ENCODE measurements at places on chromosomes 11 and 22.

GRCh38 chr22:38450234-38450797 lies 4.7 kb downstream of the KCNJ4 start:
- no peak for DNase-seq

DNA sequence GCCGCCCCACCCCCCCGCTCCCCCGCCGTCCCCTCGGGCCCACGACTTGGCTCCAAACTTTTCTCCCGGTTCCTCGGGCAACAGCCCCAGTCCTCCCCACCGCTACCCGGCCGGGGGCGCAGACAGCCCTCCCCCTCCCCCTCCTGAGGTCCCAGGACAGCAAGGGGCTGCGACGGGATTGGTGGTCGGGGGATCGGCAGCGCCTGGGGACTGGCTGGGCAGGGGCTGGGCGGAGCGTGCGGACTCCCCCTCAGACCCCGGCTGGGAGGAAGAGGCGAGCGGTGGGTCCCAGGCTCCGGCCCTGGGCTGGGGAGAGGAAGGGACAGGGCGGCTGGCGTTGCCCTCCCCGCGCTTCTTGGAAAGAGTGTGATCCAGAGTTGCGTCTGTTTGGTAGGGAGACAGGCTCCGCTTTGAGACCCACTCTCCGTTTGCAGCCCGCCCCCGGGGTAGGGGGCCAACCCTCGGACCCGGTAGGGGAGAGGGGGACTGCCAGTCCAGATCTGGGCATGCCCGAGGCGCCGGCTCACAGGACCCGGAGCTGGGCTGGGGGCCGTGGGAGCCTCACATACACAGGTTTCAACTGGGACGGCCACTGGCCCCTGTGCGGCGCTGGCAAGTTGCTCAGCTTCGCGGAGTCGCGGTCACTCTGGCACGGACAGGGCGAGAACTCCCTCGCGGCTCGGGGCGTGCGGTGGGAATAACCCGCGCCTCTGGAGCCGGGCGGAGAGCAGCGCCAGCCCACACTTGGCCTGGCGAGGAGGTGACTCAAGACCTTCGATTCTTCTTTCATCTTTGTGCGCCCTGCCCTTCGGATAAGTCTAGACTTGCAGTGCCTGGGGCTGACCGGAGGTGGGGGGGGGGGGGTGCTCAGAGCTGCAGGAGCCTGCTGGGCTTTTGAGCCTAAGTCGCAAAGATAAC lies 999 bp downstream of the TSKU start:
- DNase-seq, result peak; percentile 81

GRCh38 chr22:19455033-19455432 lies 7.5 kb upstream of the C22orf39 start:
- DNase-seq, result no peak

DNA sequence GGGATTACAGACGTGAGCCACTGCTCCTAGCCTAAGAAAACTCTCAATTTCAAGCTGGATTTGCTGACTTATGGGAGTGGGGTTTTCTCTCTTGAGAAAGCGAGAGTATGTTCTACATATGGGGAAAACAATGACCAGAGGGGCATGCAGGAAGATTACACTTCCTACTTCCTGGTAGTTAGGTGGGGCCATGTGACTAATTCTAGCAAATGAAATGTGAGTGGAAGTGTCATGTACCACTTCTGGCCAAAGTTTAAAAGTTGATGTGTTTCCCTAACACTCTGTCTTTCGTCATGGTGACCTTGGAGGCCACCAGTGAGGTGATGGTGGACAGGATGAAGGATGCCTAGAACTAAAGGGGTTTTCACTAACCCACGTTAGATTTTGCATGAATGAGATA lies 50.5 kb downstream of the PARVG start:
- DNase-seq, result no peak

GRCh38 chr22:37300551-37301017 lies 18.3 kb downstream of the CYTH4 start:
- DNase-seq, result no peak

All from choroid plexus epithelial cell (primary cell).